ENCODE measurements at places on chromosomes 16 and 17.

- no peak for DNase-seq
These were observed 752 bp downstream of the TBC1D24 start for GRCh38 chr16:2475413-2476344.

DNA sequence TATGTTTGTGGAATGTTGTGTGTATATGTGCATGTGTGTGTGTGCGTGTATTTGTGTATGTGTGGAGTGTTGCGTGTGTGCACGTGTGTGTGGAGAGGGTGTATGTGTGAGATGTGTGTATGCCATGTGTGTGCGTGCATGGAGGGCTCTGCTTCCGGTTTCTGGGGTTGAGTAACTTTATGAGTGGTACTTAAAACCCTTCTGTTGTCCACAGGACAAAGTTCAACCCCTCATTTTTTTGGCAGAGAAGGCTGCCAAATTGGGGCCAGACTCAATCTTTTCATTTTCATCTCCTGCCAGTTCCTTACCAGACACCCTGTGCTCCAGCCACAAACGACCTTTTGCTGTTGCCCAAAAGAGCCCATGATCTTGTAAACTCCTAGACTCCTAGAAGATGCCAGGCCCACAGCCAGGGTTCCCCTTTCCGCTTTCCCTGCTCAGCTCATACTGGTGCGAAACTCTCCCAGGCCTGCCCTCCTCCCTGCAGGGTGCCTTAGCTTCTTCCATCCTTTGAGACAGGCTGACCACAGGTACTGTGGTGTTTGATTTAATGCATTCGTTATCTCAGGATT is 100.2 kb downstream of the CMIP start:
- DNase-seq: no peak

- DNase-seq: no peak
These were observed 168.8 kb downstream of the AATF start for GRCh38 chr17:37117373-37118142.

GRCh38 chr17:8651013-8651412 is 20.5 kb upstream of the MYH10 start:
- DNase-seq: no peak

Data from frontal cortex (tissue), 4 donors.